ENCODE measurements at places on chromosomes 5 and 9. TPM values are rescaled to one million over a fixed set of nuclear protein-coding genes. Genes with fewer than 3 reads are reported as not detected.
A peak's percentile ranks its signal among the peaks of the same experiment; 100 is the strongest.

- no peak for DNase-seq
Measured at GRCh38 chr5:98540056-98540455, 233.4 kb upstream of the RGMB start.

- DNase-seq = no peak
Measured at GRCh38 chr5:148690945-148691344, 36.6 kb upstream of the HTR4 start.

DNA sequence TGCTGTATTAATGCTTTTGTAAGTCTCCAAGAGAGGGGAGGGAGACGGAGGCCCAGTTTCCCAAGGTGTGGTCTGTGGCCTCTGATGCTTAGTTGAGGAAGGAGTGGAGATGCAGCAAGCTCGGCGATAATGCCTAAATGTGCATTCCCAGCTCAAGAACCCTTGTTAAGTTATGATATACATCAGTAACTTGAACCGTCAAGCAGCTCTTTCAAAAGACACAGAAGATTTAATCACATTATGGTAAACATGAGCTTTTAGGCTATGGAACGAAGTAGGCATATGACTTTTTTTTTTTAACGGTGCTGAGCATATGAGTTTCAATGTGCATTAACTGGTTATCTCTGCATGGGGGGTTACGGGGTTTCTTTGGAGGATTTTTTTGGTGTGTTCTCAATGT, 22.3 kb upstream of the GLE1 start:
- DNase-seq = no peak

DNA sequence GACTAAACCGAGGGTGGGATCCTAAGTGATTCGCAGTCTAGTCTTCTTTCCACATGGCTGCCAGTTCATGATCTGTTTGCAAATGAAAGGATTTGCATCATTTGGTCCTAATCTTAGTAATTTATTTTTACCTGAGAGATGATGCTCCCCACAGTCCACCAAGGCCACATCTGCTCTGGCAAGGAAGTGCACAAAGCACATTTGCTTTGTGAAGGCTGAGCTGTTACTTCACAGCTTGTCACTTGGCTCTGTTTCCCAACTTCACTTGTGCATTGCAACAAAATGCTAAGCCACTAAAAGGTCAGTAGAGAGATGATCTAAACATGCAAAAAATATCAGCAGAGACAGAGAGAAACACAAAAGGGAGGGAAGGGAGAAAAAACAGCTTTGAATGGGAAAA, 128.5 kb upstream of the VLDLR start:
- DNase-seq = no peak

GRCh38 chr9:121797081-121797480, 145.6 kb downstream of the DAB2IP start:
- no peak for DNase-seq

Gene PCDHGA10
- 6.5 TPM for total RNA-seq

DNA sequence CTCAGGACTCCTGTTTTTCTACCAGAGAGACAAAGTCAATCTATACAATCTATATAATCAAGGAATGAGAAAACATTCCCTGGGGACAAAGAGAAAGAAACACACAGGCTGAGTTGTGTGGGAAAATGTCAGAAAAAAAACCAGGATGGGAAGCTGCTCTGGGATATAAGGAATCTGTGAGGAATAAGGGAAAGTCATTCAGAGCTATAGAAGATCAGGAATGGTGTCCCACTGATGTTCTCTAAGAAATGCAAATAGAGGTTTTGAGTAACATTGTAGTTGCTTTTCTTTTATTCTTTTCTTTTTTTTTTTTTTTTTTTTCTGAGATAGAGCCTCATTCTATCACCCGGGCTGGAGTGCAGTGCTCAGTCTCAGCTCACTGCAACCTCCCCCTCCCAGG, 605.9 kb upstream of the KLF4 start:
- peak; percentile 47 for DNase-seq

DNA sequence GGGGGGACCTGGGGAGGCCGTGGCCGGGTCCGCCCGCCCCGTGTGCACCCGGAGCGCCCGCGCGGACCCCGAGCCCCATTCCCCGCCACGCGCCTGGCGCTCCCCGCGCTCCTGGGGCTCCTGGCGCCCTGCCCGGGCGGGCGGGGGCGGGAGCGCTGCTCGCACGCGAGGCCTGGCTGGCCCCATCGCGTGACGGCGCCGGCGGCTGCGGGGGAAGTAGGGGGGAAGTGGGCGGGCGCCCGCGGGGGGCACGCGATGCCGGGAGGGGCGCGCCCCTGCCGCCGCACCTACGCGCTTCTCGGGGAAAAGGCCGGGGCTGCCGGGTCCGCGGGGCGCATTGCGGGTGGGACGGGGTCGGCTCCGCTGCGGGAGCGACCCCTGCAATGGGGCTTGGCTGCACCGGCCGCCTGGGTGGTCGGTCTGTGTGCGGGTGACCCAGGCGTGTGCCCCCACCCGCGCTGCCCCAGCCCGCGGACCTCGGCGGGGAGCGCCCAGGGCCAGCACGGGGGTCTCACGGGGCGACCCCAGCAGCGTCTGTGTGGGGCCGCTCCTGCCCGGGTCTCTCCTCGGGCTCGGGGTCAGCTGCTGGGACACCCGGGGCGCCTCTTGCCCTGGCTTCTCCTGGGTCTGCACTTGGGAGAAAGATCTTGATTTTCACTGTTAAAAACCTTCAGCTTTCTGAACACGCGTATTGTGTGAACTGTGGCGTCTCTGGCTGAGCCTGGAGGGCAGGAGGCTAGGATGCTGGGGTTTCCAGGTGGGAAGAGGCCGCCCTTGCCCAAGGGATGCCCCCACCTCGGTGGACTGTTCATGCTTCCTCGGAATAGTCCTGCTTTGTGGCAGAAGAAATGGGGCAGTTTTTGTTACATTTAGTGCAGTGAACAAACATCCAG, 52.4 kb downstream of the AHRR start:
- DNase-seq = peak; percentile 52

DNA sequence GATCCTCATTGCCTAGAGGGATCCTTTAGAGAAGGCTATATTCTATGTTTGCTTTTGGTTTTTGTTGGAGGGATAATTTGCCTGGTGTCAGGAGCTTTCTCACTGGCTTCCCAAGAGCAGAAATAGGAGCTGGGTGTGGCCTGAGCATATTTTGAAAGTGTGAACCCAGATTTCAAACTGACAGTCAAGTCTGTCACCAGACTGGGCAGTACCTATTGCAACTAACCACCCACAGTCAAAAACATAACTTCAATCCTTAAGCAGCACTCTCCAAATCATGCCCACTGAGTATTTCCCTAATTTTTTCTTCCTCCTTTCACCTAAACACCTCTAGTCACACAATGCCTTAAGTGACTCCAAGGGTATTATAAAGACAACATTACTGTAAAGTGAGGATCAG, 278.4 kb downstream of the EBF1 start:
- DNase-seq = no peak

GRCh38 chr5:94113-94892, 2.3 kb downstream of the PLEKHG4B start:
- no peak for DNase-seq

DNA sequence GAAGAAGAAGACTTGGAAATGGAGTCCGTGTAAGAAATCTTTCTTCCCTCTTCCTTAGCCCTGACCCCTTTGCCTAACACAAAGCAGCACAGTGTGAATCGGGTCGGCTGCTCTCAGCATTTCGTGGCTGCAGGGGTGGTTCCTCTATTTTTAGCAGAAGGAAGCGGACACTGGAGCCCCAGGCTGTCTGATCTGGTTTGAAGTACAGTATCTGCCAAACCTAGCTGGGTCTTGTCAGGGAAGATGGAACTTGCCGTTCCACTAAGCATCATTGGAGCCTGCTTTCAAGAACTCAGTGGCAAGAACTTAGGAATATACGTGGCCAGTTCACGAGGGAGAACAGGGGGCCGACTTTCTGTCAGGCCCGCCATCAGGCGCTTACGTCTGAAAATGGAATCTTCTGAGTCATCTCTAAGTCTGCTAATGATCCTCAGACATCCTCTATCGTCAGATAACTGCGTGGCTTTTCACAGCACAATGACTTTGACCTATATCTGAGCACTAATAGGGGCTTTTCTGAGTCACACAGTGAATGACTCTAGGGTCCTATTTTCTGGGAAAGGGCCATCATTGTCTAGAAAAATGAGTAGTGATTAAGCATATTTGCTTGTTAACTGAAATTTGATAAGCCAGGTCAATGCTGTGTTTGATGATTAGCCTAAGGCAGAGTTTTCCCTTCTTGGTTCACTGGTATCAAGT, 43.3 kb upstream of the NCS1 start:
- no peak for DNase-seq

- DNase-seq = peak; percentile 23
Measured at GRCh38 chr9:88706193-88707113, 171.5 kb downstream of the NXNL2 start.

DNA sequence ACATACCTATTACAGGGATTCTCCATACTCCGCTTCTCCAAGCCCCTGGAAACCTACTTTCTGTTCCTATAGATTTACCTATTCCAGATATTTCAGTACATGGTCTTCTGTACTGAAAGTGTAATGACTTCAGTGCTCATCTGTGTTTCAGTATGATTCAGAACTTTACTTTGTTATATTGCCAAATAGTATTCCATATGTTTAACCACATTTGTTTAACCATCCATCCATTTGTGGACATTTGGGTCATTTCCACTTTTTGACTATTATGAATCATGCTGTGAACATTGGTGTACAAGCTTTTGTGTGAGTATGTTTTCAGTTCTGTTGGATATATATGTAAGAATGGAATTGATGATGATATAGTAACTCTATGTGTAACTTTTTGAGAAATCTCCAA, 188.9 kb downstream of the PDZD2 start:
- no peak for DNase-seq

GRCh38 chr9:129458155-129458661, 162.7 kb downstream of the C9orf50 start:
- DNase-seq = peak; percentile 17

- no peak for DNase-seq
Measured at GRCh38 chr5:123845356-123846100, 333.6 kb downstream of the CSNK1G3 start.

GRCh38 chr5:20832204-20833080, 844.4 kb upstream of the CDH18 start:
- peak; percentile 8 for DNase-seq

- no peak for DNase-seq
Measured at GRCh38 chr5:171413153-171413910, 6.1 kb upstream of the FGF18 start.

- DNase-seq = peak; percentile 66
Measured at GRCh38 chr5:106121972-106122605, 1548.6 kb downstream of the EFNA5 start.

GRCh38 chr9:21559402-21560280, 77.5 kb upstream of the IFNE start:
- DNase-seq = peak; percentile 83
